ENCODE measurements at places on chromosomes 13 and 19.

GRCh38 chr13:47000165-47000564 is 103.3 kb upstream of the HTR2A start:
- peak; percentile 25 for DNase-seq

- no peak for DNase-seq
These were observed 386 bp downstream of the RRAS start for GRCh38 chr19:49639401-49640112.

GRCh38 chr13:20989656-20990321 is 71.6 kb downstream of the LATS2 start:
- no peak for DNase-seq

DNA sequence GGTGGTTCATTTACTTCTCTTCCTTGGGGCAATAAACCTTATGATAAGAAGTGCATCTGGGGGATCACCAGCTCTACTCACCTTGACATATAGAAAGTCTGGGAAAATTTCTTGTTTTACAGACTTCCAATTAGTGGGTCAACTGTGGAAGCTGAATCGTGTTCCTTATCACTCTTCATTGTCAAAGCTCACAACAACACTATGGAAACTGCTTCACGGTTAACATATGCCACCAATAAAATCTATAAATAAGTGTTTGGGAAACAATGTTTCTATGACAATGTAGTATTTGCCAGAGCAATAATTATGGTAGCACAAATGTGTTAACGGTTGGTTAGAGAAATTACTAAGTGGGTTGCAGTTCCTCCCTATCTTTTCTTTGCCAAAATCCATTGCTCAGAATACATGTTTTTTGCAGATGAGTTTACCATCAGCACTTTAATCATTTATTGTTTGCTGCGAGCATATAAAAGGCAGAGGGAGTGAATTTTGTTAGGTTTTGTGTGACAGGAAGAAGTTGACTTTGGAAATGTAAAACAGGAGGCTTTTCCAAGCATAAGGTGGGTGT is 321.8 kb downstream of the RFC3 start:
- no peak for DNase-seq

DNA sequence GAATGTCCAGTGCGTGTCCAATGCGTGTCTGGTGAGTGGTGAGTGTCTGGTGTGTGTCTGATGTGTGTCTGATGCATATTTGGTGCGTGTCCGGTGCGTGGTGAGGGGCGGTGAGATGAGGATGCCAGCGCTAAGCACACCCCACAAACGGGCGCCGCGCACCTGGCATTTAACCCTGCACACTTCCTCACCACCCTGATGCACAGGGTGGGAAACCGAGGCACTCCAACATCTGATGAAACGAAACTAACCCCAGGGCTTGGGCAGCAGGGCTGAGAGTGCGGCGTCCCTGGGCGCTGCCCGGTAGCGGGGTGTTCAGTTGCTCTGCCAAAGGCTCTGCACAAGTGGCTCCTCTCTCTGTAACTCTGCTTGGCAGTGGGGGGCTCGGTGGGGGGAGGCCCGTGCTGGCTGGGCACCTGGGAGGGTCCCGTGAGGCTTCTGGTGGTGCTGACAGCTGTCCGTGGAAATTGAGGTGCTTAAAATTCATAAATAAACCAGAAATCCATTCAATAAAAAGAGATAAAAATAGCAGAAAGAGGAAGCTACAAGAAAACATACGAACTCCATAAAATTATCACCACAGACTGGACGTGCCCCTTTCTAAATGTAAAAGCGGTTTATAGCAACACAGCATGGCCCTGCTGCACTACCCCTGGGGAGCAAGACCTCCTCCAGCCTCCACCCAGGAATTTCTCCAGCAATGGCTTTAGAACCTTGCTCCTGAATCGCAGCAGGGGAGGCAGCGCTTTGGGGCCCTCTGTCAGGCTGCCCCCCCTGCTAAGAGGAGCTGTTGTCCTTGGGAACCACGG is 76.0 kb downstream of the RASA3 start:
- no peak for DNase-seq

DNA sequence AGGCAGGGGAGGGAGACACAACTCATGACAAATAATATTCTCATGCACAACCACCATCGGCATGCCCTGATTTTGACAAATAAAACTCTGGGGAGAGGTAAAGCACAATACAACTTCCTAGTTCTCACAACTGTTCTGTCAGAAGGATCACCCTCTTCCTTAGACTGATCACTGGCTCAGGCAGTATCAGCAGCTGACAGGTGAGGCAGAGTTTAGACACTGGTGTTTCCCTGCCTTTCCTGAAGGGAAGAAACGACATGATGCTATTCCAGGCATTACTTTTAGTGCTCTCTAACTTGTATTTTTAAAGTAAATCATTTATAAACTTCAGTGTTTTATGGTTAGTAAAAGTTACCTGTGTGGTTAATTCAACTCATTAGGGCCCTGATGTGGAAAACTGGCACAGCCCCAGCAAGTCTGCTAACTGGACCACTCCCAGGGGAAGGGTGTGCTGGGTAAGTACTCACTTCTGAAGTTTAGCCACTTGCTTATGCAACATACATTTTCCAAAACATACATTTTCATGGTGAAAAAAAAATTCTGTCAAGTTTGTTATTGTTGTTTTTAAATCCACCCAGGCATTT is 82.8 kb downstream of the CRYL1 start:
- no peak for DNase-seq

- DNase-seq, result no peak
These were observed 90.3 kb downstream of the LHFPL6 start for GRCh38 chr13:39512687-39513086.

- DNase-seq, result no peak
These were observed 18.4 kb upstream of the FRY start for GRCh38 chr13:32013181-32013580.

DNA sequence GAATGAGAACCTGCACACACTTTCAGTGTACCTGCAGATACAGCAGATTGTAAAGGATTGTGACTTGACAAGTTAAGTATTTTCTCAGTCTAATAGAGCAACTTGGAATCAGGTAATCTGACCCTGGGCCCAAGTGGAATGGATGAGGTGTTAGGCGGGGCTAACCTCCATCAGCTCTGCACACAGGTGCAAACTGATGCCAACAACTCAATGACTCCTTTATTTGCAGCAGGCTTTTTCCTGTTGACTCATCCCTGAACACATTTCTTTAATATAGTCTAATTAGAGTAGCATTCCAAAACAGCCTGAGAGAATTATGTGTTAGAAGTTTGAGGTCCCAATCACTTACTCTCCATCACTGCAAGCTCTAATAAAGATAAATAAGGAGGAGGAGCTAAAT is 48.8 kb downstream of the TPT1 start:
- DNase-seq, result no peak

DNA sequence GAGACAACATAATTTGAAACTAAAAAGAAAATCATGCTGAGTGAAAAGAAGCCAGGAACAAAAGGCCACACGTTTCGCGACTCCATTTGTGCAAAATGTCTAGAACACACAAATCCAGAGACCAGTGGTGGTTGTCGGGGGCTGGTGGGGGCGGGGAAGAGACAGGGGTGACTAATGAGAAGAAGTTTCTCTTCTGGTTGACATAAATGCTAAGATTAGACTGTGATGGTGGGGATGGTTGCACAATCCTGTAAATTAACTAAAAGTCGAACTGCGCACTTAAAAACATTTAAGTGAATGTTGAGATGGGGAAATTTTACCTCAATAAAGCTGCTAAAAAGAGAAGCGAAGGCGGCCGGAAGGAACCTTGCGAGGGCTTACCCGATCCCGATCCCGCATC is 7.1 kb downstream of the AKAP8 start:
- DNase-seq, result no peak

GRCh38 chr13:102466610-102467190 is 64.9 kb upstream of the FGF14 start:
- DNase-seq, result no peak

DNA sequence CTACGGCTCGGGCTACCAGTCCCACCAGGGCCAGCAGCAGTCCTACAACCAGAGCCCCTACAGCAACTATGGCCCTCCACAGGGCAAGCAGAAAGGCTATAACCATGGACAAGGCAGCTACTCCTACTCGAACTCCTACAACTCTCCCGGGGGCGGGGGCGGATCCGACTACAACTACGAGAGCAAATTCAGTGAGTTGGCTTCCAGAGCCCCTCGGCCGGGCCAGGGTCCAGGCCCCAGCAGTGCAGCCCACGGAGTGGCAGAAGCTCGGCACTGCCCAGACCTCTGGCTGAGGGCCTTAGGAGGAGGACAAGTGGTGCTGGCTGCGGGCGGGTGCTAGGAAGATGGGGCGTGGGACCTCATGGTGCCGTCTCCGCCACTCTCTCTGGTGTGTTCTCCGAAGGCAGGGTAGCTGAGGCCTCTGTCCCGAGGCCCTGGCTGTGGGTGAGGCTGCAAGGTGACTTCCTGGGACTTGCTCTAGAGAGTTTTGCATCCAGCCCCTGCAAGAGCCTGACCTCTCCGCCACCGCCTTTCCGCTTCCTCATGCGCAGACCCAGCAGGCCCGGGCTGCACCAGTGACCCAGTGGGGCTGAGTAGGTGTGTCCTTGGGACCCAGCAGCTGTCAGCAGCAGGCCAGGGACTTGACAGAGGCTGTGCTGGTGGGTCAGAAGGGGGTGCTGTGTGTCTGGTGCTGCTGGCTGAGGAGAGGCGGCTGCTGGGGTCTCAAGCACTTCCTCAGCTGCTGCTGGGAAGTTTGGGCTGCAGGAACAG is 13.5 kb upstream of the QTRT1 start:
- DNase-seq, result no peak

GRCh38 chr19:45924891-45925447 is 10.4 kb upstream of the NANOS2 start:
- no peak for DNase-seq

DNA sequence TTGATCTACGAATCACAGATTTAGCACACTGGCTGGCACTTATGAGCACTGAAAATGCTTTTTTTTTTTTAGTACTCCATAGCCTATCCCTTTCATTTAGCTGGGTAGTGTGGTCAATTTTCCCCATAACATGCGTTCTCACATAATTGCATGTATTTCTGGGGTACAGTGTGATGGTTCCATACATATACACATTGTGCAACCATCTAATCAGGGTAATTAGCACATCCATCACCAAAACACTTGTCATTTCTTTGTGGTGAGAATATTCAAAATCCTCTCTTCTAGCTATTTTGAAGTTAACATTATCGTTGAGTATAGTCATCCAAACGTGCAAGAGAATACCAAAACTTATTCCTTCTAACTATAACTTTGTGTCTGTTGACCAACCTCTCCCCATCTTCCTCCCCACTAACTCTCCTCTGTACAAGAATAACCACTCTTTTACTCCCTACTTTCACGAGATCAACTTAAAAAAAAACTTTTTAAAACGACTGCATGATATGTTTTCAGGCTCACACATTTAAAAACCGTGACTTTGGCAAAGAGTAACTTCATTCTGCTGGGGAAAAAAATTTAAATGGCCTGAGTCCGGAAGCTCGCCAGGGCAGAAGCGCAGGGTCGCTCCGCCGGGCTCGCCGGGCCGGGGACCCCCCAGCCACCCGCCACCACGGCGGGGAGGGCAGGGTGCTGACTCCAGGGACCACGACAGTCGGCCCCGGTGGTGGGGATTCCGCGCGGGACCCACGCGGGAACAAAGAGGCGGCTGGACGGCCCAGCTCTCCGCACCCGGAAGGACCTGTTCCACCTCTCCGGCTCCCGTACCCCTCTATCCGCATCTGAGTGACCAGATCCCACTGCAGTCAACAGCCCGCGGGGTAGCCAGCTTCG is 868 bp upstream of the UBAC2 start:
- DNase-seq, result no peak

GRCh38 chr13:40175639-40176038 is 490.8 kb downstream of the FOXO1 start:
- peak; percentile 44 for DNase-seq

- peak; percentile 84 for DNase-seq
These were observed 1.9 kb downstream of the RRAS start for GRCh38 chr19:49637821-49638738.

DNA sequence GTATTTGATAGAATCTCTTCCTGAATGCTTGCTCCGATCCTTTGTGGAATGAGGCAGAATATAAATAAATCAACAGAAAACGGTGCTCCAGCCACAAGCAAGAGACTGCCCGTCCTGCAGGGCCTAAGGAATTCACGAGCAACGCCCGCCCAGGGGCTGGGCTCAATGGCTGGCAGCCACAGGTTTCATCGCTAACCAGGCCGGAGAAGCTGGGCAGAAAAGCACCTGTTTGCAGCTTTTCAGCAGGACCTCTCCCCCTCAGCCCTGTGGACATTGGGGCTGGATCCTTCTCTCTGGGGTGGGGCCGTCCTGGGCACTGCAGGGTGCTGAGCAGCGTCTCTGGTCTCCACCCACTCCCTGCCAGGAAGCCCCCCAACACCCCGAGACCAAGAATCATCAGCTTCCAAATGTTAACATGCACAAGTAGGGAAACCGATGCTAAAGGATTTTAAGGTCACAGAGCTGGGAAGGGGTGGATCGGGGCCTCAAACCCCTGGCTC is 102.5 kb downstream of the GADD45B start:
- DNase-seq, result peak; percentile 76

DNA sequence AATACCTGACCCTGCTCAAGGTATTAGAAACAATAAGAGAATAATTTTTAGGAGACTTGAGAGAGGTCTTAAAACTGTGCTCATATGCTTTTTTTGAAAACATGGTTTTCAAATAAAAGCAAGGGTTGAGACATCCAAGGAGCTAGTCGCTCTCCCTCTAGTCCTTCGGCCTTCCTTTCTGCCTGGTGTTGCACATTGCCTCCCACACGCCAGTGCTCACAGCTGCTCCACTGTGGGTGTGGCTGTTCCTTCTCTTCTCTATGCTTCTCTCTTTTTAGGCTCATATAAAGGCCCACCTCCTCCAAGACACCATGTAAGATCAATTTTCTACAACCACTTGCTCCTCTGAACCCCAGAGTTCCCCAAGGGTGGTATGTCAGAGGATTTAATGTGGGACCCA is 352.6 kb downstream of the ENOX1 start:
- DNase-seq, result no peak

- no peak for DNase-seq
These were observed 899 bp downstream of the GIPC3 start for GRCh38 chr19:3586127-3586626.

DNA sequence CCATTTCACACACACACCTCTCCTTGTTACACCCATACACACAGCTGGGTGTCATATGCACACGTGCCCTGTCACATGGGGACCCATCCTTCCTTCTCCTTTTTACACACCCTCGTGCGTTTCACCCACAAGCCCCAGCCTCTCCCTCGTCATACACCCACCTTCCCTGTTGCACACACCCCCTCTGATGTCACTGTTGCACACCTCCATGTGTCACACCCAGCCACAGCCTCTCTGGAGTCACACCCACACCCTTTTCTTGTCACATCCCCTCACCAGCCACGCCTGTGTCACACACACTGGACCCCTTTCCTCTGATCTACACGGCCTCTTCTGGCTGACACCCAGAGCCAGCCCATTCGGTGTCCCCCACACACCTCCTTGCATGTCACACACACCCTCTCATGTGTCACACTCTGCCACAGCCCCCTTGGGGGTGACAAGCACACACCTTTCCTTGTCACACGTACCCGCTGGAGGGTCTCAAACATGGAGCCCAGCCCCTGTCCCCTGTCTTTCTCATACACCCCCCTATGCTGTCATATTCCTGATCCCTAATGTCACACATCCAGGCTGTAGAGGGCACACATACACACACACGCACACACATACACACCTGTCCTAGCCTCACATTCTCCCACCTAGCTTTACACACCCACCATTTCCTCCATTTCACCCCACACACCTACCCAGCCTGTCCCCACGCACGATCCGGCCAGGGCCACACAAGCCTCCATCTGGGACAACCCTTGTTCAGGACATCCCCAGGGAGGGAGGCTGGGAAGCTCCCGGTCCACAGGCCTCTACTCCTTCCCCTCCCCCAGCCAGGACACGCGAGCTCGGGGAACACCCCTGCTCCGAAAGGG is 1.4 kb downstream of the NOVA2 start:
- DNase-seq, result no peak

GRCh38 chr19:3923096-3923758 is 9.6 kb upstream of the NMRK2 start:
- no peak for DNase-seq

All from AG20443 (cell line).